ENCODE measurements at places on chromosomes 7 and 10.

DNA sequence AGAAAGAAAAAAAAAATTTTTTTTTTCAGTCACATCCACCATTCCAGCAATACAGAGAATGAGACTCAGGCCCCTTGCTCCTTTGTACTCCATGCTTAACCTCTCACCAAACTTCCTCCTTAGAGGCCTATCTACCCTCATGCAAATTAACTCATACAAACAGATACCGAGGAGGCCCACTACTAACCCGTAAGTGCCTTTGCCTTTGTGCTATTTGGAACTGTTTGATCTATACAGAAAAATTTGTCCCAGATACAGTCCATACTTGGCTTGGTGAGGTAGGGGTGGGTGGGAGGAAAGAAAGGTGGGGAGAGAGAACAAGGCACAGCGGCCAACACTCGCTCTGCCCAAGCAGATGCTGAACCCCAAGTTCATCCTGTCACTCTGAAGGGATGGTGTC lies 87.8 kb upstream of the DUSP5 start:
- no peak for DNase-seq

DNA sequence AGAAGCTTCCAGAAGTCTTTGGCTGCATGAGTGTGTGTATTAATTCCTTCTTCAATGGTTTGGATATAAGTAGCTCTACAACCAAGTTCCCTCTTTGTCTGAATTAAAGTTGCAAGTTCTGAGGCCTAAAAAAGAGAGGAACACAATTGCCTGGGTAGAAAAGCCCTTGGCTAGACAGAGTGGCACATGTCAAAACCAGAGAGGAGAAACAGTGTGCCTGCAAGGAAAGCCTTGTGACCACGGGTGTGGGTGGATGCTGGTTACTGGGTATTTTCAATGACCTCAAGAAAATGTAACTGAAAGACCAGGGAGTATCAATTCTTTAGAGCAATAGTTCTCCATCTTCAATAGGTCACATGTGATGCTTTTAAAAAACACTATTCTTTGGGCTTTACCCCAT lies 148.3 kb downstream of the SVIL start:
- no peak for DNase-seq

GRCh38 chr7:37833107-37833817 lies 15.1 kb upstream of the NME8 start:
- DNase-seq, result no peak

DNA sequence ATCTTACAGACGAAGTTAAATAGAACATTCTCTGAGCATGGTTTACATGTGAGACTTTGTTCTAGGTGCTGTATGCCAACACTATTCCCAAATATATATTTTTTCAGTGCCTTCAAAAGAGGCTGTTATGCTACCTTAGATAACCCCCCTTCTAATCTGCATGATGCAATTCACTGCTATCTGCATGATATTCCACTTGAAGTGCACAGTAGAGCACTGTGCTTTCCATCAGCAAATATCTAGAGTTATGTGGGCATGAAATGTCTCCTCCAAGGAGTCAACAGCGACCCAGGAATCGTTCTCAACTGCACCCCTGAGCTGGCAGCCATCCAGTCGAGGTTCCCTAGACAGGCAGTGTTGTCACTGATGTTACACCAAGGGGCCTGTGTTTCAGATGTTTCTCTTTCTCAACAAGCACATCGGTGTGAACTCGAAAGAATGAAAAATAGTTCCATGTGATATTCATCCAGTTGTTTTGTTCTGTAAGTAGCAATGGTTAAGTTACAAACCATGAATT lies 88.3 kb downstream of the PDE1C start:
- no peak for DNase-seq

GRCh38 chr7:103764901-103765300 lies 224.6 kb downstream of the RELN start:
- no peak for DNase-seq

DNA sequence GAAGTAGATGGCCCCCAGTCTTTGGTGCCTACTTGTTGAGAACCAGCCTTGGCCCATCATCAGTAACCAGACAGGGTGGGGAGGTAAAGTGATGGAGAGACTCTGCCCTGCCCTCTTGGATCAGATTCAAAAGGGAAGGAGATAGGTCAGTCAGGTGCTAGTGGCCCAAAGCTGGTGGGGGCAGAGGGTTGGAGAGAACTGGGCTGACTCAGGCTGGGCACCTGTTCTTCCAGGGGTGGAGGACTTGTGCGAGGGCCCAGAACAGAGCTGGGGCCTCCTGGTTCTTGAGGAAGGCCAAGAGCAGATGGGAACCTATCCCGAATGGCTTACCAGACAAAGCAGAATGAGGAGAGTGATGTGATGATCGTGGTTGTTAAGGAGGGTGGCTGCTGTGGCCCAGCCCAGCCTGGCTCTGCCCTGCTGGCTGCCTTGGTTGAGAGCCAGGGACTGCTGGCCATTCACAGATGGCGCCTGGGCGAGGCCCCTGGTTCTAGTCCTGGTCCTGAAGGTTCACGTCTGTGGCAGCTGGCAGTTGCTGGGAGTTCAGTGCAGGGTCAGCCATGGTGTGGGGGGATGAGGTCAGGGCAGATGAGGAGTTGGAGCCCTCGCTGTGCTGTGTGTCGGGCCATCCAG lies 36.6 kb downstream of the PALD1 start:
- no peak for DNase-seq

DNA sequence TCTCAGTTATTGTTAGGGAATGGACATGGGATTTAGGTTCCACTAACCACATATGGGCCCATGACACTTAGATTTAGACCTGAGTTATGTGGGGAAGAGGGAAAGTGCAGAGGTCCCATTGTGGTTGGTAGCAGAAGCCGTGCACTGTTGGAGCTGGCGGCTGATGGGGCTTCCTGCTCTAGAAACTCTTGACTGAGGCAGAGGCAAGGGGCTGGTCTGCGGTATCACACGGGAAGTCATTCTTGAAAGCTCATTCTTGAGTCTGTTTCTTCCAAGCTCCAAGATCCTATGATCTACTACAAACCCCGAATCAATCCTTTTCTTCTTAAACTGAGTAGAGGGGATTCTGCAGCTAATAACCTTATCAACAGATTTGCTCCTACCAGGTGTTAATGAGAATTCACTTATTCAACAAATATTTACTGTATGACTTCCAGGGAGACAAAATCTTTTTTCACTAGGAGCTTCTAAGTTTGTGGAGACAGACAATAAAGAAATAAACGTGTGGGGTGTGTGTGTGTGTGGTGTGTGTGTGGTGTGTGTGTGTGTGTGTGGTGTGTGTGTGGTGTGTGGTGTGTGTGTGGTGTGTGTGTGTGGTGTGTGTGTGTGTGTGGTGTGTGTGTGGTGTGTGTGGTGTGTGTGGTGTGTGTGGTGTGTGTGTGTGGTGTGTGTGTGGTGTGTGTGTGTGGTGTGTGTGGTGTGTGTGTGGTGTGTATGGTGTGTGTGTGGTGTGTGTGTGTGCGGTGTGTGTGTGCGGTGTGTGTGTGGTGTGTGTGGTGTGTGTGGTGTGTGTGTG lies 57.1 kb downstream of the AOC1 start:
- DNase-seq, result no peak
